Fibroblast of lung (primary cell): ENCODE measurements at places on chromosomes 4 and X. TPM values are rescaled to one million over a fixed set of nuclear protein-coding genes. Genes with fewer than 3 reads are reported as not detected.

The NPY2R gene
- total RNA-seq, result not detected in 2 replicates

The C1QTNF7 gene
- 1.5 and 3.0 TPM in 2 replicates for total RNA-seq

The LRCH2 gene
- 12.8 and 19.5 TPM in 2 replicates for total RNA-seq

The ZFP92 gene
- 0.17 and 0.26 TPM in 2 replicates for total RNA-seq

The VCX2 gene
- total RNA-seq, result not detected in 2 replicates

The RTL3 gene
- total RNA-seq, result not detected in 2 replicates

The RNF113A gene
- total RNA-seq, result 18.8 and 20.0 TPM in 2 replicates

The PDCL2 gene
- not detected in 2 replicates for total RNA-seq

The TRIM60 gene
- total RNA-seq, result not detected in 2 replicates

The HSFX4 gene
- not detected in 2 replicates for total RNA-seq
